CD4-positive, alpha-beta T cell treated with Interferon gamma for 1 hour (primary cell): ENCODE measurements at places on chromosomes 13 and 19.

DNA sequence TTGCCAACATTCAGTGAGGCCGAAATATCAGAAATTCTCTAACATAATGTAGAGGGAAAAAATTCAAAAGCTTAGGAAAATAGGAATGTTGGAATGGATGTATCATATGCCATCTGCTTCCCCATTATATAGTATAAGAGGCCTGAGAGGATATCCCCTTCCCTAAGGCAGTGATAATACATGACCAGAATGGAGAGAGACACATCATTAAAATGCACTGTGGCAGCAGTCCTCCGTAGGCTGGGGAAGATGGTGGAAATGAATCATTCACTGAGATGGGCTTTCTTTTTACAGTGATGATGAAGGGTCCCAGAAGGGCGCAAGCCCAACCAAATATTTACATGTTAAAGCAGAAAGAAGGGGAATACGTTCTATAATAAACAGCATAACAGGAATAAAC, 799.1 kb upstream of the SPRY2 start:
- no peak for DNase-seq

- DNase-seq, result peak; percentile 74
Measured at GRCh38 chr13:111177081-111177711, 62.1 kb downstream of the ARHGEF7 start.

- no peak for DNase-seq
Measured at GRCh38 chr13:76239031-76239680, 603.0 kb downstream of the LMO7 start.

DNA sequence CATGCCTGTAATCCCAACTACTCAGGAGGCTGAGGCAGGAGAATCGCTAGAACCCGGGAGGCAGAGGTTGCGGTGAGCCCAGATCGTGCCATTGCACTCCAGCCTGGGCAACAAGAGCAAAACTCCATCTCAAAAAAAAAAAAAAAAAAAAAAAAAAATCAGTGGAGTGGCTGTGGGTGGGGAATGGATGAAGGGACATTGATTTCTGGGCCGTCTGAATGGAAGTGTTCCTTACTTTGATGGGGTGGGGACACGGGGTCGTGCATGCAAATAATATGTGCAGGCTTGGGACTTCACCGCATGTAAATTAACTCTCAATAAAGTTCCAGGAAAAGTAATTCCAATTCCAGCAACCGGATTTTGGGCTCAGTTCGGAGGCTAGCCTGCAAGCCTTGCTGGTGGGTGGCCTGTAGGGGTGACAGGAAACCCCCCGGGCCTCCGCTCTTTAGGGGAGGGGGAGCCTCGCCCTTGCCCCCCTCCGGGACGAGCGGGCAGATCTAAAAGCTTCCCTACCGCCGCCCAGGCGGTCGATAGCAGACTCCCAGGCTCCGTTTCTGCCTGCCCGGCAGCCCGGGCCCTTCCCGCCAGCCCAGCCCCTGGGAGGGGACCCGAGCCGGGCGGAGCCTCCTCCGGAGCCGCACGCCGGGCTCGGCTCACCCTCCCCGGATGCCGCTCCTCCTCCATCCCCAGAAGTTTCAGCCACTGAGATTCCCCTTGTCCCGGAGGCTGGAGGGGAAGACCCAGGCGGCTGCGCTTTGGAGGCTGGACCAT, 48.0 kb upstream of the ADGRE5 start:
- DNase-seq, result no peak

DNA sequence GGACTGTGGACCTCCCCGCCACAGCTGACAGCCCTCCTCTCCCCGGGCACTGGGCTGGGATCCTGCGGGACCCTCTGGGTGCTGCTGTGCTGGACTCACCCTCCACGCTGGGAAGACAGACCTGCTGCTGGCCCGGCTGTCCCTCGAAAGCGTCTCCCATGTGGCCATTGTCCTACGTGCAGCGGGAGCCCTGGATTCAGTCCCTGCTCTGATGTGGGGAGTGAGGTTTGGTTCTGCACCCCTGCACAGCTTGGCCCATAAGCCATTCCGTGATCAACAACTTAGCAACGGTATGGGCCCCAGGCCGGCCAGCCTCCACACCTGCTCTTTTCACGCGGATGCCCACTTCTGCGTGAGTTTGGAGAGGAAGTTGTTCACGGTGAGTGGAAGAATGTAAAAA, 195.2 kb downstream of the TEX29 start:
- DNase-seq, result no peak

- DNase-seq, result peak; percentile 92
Measured at GRCh38 chr19:20167020-20167644, at the start of gene ZNF486. Gene ZNF486 (plus strand): TSS chr19:20167214. CDS start chr19:20167331, 117 bp downstream.

GRCh38 chr13:28392896-28393505, 101.9 kb downstream of the FLT1 start:
- no peak for DNase-seq

DNA sequence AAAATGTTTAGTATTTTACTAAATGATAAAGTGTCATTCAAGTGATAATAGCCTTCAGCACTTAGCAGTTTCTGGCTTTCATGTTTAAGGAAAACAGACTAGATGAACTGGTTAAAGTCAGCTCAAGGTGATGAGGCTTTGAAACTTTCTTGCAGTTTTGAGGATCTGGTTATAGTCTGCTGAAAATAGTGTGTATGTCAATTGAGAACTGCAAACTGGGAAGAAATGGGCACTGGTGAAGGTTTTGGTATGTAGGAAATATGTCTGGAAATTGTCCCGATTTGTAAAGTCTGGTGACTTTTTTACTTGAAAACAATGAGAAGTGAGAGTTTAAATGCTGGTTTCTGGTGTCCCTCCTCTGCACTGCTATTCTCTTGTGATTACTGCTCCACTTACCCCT, 36.8 kb upstream of the SOX21 start:
- DNase-seq, result no peak

DNA sequence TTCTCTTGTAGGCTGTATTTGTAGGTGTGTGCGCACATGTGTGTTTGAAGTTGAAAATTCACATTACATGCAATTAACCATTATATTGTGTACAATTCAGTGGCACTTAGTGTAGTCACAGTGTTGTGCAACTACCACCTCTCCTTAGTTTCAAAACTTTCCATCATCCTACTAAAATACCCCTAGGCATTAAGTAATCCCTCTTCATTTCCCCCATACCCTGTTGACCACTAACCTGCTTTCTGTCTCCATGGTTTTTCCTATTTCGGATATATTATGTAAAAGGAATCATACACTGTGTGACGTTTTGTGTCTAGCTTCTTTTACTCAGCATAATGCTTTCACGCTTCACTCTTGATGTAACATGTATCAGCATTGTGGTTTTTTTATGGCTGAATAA, 16.1 kb downstream of the LSM14A start:
- no peak for DNase-seq

DNA sequence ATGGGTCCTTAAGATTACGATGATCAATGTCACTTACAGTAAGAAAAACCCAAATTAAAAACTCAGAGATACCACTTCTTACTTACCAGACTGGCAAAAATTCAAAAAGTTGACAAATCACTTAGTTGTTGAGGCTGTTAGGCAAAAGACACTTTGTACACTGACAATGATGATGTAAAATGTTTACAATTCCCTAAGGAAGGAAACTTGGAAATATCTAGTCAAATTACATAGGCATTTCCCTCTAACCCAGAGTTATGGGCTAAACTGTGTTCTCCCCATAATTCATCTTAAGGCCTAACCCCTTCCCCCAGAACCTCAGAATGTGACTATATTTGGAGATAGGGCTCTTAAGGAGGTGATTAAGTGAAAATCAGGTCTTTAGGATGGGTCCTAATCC, 12.0 kb downstream of the TGDS start:
- DNase-seq, result no peak

- DNase-seq, result no peak
Measured at GRCh38 chr13:91381371-91381770, 17.1 kb upstream of the GPC5 start.

GRCh38 chr13:21913010-21913409, 242.1 kb downstream of the FGF9 start:
- no peak for DNase-seq

GRCh38 chr13:98515818-98516465, 61.0 kb downstream of the STK24 start:
- no peak for DNase-seq

DNA sequence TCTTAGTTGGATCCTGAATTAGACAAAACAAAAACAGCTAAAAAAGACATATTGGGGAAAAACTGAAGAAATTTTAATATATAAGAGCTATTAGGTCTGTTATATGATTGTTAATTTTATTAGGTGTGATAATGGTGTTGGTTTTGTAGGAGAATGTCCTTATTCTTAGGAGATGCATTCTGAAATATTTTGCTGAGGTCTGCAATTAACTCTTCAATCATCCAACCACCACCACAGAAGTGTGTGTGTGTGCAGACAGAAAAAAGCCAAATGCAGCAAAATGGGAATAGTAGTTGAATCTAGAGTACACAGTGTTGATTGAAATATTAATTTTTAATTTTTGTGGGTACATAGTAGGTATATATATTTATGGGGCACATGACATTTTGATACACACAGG, 12.1 kb upstream of the KBTBD7 start:
- DNase-seq, result no peak

- DNase-seq, result no peak
Measured at GRCh38 chr19:43286096-43286495, 16.8 kb upstream of the PSG9 start.

DNA sequence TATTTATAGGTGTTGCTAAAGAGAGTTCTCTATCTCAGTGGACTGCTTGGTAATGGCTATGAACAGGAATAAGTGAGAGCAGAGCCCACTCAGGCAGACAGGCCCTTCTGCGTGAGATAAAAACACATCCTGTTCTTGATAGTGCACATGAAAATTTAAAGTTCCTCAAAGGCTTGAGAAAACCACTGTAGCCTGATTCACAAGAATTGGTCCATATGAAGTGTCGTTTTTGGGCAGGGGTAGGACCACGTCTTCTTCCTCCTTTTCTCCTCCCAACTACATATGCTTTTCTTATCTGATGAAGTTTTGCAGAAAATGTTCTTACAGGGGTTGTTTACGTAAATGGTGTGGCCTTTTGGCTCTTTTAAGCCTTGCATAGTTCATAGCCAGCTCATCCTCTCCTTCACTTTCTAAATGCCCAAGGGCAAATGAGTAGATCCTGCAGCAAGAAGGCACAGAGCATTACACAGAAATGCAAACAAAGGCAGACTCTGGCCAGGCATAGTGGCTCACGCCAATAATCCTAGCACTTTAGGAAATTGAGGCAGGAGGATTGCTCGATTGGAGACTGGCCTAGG, 53.8 kb downstream of the RNF6 start:
- DNase-seq, result no peak

- DNase-seq, result no peak
Measured at GRCh38 chr19:51333836-51334460, 8.0 kb downstream of the VSIG10L start.

DNA sequence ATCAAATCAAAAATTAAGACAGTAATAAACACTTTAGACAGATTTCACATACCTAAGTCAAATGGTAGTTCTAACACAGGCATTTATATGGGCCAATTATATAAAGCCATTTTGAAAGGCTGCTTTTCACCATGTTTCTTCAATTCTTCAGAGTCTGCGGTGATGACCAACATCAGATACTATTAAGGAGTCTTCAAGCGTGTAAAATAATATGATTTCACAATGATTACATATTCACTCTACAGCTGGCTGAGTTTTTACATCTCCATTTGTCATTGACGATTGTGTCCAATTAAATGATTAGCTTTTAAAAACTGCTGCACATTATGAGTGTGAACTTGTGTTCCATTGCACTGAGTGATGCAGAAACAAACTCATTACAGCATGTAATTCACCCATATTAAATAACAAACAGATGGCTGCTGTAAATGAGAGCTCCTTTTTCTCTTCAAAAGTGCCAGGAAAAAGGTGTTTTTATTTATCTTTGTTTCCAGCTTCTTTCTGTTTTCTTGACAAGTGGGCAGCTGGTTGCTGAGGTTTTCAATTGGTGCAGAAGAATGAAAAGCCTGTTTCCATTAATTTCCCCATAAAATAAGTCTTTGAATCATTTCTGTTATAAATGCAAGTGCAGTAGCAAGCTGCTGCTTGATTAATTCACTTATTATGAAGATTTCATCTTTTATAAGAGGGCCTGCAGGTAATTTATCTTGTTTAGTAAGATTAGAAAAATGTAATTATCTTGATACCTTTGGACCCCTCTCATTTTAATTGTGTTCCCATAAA, 676.1 kb upstream of the KLHL1 start:
- DNase-seq, result no peak

- no peak for DNase-seq
Measured at GRCh38 chr13:106173891-106174610, 361.4 kb downstream of the EFNB2 start.

- no peak for DNase-seq
Measured at GRCh38 chr13:79496188-79496587, 15.2 kb downstream of the NDFIP2 start.

- no peak for DNase-seq
Measured at GRCh38 chr19:15114153-15114540, 6.9 kb downstream of the SYDE1 start.

DNA sequence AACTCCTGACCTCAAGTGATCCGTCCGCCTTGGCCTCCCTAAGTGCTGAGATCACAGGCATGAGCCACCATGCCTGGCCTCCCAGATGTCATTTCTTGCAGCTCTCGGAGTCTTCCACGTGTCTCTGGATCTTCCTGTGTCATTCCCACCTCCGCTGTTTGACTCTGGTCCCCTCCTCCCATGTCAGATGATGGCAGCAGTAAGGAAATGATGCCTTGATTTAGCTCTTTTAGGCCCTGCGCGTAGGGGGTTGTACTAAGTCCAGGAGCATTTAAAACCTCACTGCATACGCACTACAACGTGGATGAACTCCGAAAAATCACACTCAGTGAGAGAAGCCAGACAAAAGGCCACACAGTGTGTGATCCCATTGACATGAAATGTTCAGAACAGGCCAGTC, 113.1 kb downstream of the GNG7 start:
- DNase-seq, result no peak

GRCh38 chr19:52022193-52022592, 6.0 kb downstream of the ZNF614 start:
- no peak for DNase-seq

- no peak for DNase-seq
Measured at GRCh38 chr19:40686882-40687524, 3.4 kb downstream of the NUMBL start.

DNA sequence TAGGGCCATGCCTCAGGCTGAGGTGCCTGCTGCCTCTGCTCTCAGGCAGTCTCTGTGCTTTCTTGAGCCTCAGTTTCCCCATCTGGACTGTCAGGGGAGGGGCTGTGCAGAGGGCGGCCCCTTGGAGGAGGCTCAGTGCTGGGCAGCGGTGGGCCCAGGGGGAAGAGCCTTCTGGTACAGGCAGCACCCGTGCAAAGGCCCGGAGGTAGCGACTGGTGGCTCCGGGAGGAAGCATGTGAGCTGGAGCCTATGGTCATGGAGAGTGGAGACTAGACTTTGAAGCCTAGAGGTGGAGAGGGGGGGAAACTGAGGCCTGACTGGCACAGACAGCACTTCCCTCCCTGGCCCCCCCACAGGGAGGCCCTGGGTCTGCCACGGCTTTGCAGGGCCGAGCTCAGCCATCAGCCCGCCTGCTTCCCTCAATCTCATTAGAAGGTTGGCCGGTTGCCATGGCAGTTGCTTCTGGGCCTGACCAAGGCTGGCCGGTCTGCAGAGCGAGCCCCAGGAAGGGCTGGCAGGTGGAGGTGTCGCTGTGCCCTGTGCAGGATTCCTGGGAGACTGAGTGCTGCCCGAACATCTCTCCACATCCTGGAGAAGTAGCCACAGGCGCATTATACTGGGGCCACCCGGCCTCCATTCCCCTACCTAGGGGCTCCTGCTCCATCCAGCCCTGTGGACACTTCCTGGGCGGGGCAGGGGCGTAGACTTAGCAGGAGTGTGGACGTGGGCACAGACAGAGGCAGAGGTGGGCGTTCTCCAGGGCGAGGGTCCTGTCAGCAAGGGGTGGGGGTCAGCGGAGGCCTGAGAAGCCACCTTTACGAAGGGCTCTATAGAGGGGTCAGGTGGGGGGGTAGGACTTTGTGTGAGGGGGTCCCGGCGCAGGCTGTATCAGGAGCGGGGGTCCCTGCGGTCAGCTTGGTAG, 53.2 kb downstream of the CRTC1 start:
- DNase-seq, result no peak
